ENCODE measurements at places on chromosomes 2 and 18.

DNA sequence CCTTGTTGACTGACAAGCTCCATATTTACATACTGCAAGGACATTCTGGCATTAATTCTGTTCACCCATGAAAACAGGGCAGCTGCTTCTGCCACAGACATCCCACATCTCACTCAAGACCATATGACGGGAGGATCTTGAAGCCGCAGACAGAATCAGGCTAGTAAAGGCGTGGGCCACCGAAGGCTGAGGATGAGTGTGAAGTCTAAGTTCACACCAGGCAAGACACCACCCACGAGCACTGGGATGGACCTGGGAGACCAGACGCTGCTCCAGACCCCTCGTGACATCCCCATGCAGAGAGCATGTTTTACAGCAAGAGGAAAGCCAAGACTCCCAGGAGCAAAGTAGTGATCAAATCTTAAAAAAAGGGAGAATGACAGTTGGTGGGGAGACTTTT is 3.2 kb downstream of the FHL2 start:
- no peak for DNase-seq

DNA sequence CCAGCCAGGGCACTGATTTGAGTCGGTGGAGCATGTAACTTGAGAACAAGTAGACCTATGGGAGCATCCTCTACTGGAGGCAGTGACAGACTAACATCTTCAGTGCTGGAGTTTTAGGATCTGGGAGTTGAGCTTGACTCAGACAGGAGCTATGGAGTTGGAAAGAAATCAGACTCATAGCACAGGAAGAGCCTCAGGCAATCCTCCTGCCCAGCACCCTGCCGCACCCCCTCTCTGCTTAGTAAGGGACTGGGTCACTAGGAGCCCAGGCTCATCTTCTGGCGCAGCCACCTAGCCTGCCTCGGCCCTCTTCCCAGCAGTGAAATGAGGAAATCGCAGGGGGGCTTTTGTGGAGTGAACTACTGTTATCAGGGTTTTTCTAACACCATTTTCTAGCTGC is 3.6 kb downstream of the ARID5A start:
- DNase-seq = no peak

GRCh38 chr18:13191779-13192178 is 26.8 kb upstream of the LDLRAD4 start:
- no peak for DNase-seq

DNA sequence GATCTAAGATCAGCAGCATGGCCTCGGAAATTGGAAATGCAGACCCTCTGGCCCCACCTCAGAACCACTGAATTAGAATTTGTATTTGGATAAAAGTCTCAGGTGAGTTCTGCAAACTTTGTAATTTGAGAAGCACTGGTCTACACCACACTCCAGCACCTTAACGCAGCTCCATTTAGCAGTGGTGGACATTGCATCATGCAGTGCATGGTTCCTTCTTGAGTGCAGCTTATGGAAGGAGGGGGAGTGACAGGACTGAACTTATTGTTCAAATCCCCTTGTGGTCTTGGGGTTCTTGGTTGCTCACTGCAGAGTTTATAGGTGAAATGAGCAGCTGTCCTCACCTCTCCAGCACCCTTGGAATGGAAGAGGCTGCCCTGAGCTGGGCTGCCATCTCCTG is 17.4 kb upstream of the STEAP3 start:
- no peak for DNase-seq

DNA sequence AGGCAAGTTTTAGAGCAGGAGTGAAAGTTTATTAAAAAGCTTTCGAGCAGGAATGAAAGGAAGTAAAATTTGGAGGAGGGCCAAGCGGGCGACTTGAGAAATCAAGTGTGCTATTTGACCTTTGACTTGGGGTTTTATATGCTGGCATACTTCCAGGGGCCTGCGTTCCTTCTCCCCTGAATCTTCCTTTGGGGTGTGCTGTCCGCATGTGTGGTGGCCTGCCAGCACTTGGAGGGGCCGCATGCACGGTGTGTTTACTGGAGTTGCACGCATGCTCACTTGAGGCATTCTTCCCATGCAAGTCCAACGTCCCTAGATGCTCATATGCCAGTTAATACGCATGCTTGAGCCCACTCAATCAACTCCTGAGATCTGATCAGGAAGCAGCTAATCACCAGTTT is 78.3 kb upstream of the MAP4K4 start:
- no peak for DNase-seq

GRCh38 chr2:42848265-42848664 is 55.9 kb upstream of the HAAO start:
- DNase-seq = no peak

GRCh38 chr18:7198326-7198725 is 32.6 kb upstream of the LRRC30 start:
- no peak for DNase-seq

- DNase-seq = no peak
These were observed 703.0 kb downstream of the TMEM182 start for GRCh38 chr2:103464831-103465230.

- no peak for DNase-seq
These were observed 177.5 kb downstream of the CD8B2 start for GRCh38 chr2:106664669-106665068.

DNA sequence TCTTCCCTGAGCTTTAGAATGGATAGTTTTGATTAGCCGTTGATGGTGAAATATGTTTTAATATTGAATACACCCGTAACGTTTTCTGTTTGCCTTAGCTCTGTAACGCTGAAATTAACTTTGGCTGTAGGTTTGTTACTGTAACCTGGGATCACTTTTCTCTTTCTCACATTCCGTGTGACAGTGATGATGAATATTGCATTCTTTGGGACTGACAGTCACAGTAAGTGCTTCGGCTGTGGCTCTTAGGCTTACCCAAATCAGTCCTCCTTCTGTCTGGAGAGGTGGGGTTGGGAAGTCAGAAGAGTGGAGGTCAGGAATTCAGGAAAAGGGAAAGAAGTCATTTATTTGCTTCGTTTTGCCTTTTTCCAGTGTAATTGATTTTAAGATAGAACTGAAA is 18.0 kb downstream of the RMC1 start:
- no peak for DNase-seq

- DNase-seq = no peak
These were observed 31.9 kb downstream of the CIB4 start for GRCh38 chr2:26609205-26609631.

GRCh38 chr2:144701259-144701658 is 181.3 kb upstream of the ZEB2 start:
- DNase-seq = no peak

DNA sequence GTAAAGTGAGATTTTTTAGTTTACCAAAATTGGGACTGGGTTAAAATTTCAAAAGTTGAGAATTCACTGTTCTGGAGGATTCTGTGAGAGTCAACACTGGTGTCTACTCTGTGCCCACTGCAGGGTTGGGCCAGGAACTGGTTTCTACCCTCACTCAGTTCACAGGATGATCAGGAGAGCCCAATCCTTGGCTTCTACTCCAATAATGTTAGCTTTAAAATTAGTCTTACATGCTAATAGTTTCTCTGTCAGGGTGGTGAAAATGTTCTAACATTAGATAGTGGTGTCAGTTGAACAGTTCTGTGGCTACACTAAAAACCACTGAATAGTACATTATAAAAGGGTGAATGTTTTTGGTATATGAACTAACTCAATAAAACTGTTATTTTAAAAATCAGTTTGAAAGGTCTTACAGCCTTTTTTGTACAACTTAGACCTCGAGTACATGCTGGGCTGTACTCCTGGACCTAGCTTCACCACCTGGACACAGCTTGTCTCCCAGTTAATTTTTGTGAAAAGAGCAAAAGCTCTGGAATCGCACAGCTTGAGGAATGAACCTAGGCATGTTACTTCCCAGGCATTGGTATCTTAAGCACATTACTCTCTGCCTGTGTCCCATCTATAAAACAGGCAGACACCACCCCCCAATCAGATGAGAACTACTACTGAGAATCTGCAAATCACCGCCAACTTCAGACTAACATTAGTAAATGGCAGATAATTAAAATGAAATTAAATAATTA is 44.4 kb downstream of the ACVR1 start:
- DNase-seq = no peak

DNA sequence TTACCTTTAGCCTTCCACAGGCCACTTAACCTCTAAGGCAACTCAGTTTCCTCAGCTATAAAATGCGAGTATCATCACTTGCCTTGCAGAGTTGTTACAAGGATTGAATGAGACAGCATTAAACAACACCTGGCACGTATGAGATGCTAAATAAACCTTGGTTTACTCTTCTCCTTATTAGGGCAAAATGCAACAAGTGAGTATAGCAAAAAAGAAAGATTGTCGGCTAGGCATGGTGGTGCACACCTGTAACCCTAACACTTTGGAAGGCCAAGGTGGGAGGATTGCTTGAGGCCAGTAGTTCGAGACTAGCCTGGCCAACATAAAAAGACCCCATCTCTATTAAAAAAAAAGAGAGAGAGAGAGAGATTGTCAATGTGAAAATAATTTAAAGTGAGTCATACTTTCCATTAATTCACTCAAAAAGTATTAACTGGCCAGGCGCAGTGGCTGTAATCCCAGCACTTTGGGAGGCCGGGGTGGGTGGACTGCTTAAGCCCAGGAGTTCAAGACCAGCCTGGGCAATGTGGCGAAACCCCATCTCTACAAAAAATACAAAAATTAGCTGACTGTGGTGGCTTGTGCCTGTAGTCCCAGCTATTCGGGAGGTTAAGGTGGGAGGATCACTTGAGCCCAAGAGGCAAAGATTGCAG is 8.0 kb downstream of the ATAD2B start:
- DNase-seq = no peak

DNA sequence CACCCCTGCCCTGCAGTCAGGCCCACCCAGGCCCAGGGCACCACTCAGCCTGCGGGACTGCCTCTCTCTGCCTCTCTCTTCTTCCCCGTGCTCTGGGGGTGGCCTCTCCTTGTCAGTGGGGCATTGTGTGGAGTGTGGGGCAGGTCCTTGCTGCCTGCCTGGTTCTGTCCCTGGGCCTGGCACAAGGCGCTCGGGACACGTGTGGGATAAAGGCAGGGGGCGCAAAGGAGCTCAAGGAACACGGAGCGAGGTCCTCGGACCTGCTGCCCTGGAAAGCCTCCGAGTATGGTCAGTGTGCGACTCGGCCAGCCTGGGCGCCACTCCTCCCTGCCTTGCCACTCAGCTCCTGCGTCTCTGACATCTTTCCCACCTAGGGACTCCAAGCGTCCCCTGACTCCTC is 262.2 kb downstream of the HDAC4 start:
- no peak for DNase-seq

- DNase-seq = no peak
These were observed 4.1 kb downstream of the CCDC195 start for GRCh38 chr2:224711859-224712665.

GRCh38 chr2:122323927-122324326 is 568.5 kb downstream of the TSN start:
- no peak for DNase-seq

DNA sequence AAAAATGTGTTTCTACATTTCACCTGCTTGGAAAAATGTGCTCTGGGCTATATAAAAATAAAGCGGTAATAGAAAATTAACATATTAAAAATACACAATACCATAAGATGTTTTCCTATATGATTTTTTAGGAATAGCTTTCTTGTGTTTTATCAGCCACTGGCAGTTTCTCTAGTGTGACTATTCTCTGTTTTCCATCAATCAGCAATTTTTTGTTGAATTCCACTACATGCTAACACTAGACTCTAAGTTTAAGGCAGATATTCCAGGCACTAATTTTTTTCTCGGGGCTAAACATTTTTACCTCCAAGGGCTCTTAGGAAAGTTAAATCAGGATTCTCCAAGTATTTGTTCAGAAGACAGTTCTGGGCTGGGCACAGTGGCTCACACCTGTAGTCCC is 140.5 kb downstream of the SPHKAP start:
- no peak for DNase-seq

DNA sequence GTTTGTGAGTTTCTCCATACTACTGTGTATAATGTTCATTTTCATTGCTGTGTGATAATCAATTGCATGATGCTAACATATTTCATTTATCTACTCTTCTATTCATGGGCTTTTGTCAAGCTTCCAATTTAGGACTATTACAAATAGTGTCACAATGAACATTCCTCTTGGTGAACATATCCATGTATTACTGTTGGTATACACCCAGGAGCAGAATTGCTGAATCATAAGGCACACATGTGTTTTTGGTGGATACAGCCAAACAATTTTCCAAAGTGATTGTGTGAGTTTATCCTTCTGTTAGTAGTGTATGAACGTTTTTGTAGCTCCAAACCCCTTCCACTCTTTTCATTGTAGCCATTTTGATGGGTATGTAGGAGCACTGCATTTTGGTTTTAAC is 101.6 kb upstream of the COPS8 start:
- no peak for DNase-seq

DNA sequence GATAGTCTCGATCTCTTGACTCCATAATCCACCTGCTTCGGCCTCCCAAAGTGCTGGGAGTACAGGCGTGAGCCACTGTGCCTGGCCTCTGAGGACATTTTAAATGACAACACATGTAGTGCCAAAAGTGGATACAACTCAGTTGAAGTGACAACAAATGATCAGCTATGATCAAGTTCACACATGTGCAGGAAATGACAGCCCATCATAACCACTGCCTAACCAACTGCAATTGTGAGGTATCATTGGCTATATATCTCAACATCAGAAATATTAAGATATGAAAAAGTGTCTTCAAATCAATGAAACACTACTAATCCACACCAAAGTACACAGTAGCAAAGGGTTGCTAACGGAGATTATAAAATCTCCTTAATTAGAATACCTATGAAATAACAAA is 84.8 kb downstream of the DTNB start:
- DNase-seq = no peak

DNA sequence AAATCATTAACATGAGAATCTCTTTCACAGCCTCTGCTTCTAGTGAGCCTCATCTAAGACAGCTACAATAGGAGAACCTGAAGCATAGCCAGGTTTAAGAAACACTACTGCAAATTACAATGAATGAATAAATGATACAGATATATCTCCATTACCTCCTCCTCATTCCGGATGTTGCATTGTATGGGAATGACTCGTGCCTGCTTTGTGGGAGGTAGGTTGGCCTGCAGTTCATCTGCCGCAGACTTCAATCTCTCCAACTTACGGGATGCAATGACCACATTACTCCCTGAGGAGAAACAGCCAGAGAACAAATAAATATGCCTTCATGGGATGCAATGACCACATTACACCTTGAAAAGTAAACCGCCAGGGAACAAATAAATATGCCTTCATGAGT is 15.4 kb downstream of the PECR start:
- DNase-seq = no peak

DNA sequence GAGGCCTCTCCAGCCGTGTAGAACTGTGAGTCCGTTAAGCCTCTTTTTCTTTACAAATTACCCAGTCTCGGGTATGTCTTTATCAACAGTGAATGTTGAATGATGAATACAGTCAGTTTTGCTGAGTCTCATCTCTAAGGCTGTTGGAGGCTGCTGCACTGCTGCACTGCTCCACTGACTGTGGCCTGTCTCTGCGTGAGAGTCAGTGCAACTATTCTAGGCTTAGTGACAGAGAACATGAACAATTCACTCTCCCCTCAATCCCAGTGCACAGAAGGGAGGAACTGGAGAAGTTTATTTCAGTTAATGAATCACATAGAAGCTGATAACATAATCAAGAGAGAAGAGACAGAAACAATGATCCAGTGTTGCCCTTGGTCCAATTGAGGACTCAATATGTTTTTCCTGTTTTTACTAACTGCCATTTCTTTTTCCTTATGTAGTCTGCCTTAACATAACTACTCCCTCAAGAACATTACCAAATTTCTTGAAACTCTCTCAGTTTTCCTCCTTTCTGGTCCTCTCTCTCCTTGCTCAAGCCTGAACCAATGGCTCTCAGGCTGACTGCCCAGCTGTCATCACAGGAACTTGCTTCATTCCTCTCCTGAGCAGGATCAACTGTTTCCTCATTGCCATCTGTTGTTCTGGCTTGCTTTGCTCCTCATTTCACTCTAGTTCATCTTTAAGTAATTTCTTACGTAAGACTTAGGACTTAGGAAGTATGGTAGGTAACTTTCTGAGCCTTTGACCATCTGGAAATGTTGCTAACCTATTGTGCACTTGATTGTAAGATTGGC is 483.2 kb downstream of the METTL4 start:
- no peak for DNase-seq

All from activated T-helper 1 cell treated with anti-CD3 and anti-CD28 coated beads, Interleukin-2, amount 50 U/mL, for 16 hours (primary cell).